Lower lobe of right lung (tissue), 2 donors: ENCODE measurements at places on chromosomes 4 and X. TPM values are rescaled to one million over a fixed set of nuclear protein-coding genes. Genes with fewer than 3 reads are reported as not detected.

- no peak for DNase-seq
- H3K4me1 ChIP-seq: no peaks in the 10 kb centered on the region
- no peak overlapping the region for H3K4me3 ChIP-seq
- no peaks in the 10 kb centered on the region for H3K36me3 ChIP-seq
- H3K27me3 ChIP-seq: no peaks in the 10 kb centered on the region
- no peak overlapping the region for H3K27ac ChIP-seq
These were observed 772.9 kb upstream of the SLIT2 start for GRCh38 chr4:19478791-19479190.

- no peak overlapping the region for H3K27ac ChIP-seq
- H3K4me3 ChIP-seq: no peak overlapping the region
- DNase-seq: no peak
- no peaks in the 10 kb centered on the region for H3K4me1 ChIP-seq
These were observed 13.1 kb downstream of the DCHS2 start for GRCh38 chr4:154478547-154478946.

- H3K36me3 ChIP-seq: peaks cover 29% of the 10 kb centered on the region
- no peaks in the 10 kb centered on the region for H3K27me3 ChIP-seq
- no peak overlapping the region for H3K4me3 ChIP-seq
- H3K4me1 ChIP-seq: no peaks in the 10 kb centered on the region
- DNase-seq: no peak
These were observed 13.4 kb downstream of the CFAP97 start for GRCh38 chr4:185190306-185190856.

The C4orf50 gene
- 0.09 TPM for total RNA-seq

The TEX11 gene
- total RNA-seq: not detected
